Stimulated activated CD8-positive, alpha-beta memory T cell treated with anti-CD3 and anti-CD28 coated beads, Interleukin-15, amount 100 ng/mL, for 24 hours (primary cell): ENCODE measurements at places on chromosomes 7 and 10.

GRCh38 chr7:89170628-89171027, 375.1 kb upstream of the TEX47 start:
- DNase-seq: no peak

DNA sequence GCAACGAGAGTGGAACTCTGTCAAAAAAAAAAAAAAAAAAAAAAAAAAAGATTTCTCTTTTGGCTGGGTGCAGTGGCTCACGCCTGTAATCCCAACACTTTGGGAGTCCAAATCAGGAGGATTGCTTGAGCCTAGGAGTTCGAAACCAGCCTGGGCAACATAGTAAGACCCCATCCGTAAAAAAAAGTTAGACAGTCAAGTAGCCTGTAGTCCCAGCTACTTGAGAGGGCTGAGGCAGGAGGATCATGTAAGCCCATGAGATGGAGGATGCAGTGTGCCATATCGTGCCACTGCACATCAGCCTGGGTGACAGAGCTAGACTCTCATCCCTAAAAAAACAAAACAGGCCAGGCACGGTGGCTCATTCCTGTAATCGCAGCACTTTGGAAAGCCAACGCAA, 25.2 kb downstream of the PDLIM1 start:
- DNase-seq: no peak

- DNase-seq: no peak
Observed at GRCh38 chr7:33831389-33832141, 73.8 kb upstream of the BMPER start.

- DNase-seq: no peak
Observed at GRCh38 chr7:109763611-109764010, 1193.9 kb downstream of the DNAJB9 start.

DNA sequence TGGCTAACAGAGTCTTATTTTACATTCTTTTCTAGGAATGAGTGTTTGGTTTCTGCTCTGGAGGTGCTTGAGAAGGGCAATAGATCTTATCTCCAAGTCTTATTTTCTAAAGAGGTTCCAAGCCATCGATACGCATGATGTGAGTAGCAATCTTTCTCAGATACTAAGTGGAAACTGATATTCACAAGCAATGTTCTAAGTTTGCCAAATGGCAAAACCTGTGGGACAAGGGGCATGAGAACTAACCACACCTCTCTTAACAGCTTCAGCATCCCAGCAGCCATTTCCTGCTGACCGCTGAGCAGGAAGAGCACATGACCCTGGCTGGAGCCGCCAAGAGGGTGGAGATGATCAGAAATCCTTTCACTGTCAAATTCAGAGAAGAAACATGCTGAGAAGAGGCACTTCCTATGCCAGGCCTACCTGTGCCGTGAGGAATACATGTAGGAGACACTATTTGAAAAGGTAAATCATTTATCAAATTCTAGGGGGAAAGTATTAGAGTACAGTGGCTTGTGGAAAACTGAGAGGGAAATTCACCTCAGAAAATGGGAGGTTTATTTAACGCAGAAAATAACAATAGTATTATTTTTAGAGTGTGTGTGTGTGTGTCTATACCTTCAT, 35.2 kb downstream of the CCDC71L start:
- DNase-seq: no peak

DNA sequence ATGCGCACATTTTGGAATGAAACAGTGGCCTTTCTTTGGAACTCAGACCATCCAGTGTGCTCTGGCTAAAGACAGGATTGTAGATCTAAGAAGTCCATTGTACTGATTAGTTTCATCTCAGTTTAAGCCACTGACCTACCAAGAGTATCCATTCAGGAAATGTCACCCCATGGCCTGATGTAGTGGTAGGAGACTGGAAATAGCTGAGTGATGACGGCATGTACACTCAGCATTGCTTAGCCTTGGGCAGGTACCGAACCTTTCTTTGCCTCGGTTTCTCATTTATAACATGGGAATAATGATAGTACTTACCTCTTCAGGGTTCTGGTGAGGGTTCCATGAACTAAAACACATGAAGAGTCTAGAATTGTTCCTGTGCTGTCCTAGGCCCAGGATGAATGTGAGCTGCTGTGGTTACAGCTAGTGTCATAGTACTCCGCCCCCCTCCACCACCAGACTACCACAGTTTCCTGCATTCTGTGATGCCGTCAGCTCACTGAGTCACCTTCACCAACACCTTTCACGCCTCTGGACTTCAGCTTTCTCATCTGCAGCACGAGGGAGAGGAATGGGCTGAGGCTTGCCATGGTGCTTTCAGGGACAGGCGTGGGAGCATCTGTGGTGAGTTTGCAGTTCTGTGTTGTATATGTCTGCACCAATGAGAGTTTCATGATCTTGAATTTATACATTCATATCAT, 484.0 kb upstream of the GALNT17 start:
- peak; percentile 40 for DNase-seq

GRCh38 chr10:17232276-17232960, 4.4 kb downstream of the VIM start:
- no peak for DNase-seq
